ENCODE measurements at places on chromosomes 16 and 17.

GRCh38 chr17:46783031-46783593, 35.4 kb downstream of the WNT3 start:
- DNase-seq: no peak

- no peak for DNase-seq
These were observed 358.3 kb upstream of the SALL1 start for GRCh38 chr16:51509336-51509735.

GRCh38 chr17:80047176-80047575, 10.7 kb downstream of the CCDC40 start:
- DNase-seq: no peak

DNA sequence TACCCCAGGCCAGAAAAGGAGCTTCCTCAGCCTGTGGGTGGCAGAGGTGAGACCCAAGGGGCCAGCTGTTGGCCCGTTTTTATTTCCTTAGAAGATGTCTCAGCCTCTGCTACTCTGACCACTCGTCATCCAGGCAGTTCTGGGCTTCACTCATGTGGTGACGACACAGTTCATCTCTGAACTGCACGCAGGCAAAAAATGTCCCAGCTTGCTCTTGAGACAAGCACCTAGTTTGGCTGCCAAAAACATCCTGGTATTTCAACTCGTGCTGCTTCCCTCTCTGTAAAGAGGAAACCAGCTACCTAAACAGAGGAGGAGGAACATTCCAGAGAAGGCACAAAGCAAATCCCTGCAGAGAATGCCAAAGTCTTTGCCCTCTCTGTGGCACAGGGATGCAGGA, 125.7 kb downstream of the XYLT1 start:
- DNase-seq: peak; percentile 36

DNA sequence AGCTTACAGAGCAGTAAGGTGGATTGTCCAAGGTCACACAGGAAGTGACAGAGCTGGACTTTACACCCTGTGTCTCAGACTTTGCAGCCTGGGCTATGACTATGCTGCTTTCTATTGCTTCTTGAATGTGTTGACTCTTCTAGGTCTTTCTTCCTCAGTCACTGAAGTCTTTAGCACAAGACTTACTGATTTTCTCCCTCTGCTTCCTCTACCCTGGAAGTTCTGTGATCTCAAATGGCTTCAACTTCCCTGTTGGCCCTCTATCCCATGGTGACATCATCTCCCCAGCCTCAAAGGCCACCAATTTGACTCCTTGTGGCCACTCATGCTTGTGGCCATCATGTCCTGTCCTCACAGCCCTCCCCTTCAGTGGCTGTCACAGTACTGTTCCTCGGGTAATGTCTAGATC, 181.3 kb downstream of the HS3ST3A1 start:
- no peak for DNase-seq
